ENCODE measurements at places on chromosomes 3 and 15.

- DNase-seq: no peak
These were observed 238.7 kb upstream of the P2RY1 start for GRCh38 chr3:152595975-152596821.

DNA sequence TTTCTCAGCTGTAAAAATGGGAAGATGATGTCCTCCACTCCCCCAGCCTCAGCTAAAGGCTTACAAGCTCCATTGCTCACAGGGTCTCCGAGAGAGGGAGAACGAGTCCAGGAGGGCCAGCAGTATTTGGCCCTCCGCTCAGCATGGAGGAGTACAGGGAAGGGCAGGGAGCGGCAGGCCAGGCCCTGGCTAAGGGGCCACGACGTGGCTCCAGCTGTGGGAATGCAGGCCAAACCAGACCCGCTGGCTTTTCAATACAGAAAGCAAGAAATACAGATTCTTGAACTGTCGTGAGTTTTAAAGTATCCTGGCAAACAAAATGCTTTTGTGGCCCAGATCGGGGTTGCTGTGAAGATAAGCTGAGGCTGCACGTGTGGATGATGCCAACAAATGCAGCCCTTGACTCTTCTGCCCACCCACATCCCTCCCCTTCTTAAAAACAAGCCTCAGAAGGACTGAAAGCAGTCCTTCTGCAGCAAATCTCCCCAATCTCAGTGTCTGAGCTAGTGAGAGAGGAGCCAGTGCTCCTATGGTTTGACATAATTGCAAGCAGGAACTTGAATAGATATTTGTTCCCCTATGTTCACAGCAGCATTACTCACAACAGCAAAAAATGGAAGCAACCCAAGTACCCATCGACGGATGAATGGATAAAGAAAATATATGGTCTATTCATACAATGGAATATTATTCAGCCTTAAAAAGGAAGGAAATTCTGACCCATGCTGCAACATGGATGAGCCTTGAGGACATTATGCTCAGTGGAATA lies 18.5 kb upstream of the FBLN2 start:
- no peak for DNase-seq

GRCh38 chr3:124078953-124079911 lies 87.3 kb upstream of the ROPN1 start:
- no peak for DNase-seq

- DNase-seq: no peak
These were observed 59.5 kb upstream of the DCLK3 start for GRCh38 chr3:36823806-36824205.

DNA sequence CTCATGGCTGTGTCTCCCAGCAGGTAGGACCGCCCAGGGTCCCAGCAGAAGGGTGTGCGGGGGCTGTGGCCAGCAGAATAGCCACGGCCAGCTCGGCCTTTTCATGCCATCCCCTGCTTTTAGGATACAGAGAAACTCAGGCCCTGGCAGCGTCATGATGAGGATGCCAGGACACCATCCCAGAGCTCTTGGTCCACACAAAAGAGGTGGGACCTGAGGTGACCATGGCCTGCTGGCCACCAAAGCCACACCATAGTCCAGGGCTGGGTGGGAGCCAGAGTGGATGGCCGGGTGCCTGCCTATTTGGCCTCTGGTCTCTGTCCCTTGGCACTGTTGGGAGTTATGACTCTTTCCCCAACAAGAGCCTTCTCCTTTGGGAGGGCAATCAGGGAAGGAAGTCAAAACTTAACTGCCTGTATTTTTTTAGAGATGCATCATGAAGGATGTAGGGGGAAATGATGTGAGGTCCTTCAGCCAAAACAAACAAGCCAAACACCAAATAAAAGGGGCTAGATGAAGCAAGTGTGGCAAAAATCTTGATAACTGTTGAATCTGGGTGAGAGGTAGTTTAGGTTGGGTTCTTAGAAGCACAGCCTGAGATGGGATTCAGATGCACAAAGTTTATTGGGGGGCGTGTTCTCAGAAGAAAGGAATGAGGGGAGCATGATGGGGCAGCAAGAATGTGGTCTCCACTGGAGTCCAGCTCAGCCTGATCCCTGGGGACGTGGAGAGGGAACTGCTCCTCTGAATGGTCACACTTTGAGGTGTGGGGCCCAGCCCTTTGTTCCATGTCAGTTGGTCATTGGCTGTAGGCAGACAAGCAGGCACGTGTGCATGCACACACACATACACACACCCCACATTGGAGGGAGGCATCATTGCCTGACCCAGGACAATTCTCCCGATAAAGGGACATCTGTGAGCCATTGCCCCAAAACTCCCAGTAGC lies 33.2 kb downstream of the SMAD6 start:
- no peak for DNase-seq

DNA sequence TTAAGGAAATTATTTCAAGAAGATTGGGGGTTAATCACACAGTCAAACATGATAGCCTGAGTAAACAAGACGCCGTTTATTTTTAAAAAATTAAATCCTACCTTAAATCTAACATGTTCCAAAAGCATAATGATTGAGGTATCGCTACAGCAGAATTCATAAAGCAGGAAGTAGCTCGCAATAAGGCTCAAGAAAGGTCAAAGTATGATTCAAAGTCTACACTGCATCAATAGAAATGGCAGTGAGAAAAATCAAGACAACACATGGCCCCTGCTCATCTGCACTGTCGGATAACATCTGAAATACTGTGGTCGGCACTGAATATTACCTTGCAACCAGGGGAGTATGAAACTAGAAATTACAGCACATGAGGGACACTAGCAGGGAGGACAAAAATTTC lies 93.2 kb downstream of the SMARCC1 start:
- DNase-seq: no peak

DNA sequence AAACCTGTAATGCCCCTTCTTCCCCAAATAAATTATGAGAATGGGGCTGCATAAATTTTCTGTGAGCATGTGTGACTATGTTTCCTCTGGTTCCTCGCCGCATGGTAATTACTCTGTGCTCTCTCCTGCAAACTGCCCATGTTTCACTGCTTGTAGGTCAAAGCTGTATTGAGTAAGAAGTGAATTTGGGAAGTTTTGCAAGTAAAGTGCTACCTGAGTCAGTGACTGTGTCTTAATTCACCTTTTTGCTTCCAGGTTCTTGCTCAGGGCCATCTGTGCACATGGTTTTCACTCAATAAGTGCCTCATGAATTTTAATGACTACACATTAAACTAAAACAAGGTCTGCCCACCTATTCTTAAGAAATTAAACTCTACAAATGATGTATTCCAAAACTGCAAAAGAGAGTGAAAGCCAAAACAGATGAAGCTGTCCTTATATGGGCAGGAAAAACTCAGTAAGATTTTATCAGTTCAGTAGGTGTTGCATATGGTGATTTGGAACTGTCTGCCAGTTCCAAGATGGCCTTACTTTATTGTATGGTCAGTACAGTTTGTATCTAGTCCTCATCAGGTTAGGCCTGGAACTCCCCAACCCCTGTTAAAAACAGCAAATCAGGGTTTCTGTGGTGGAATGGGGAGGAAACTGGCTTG lies 100.0 kb downstream of the LPP start:
- DNase-seq: peak; percentile 29

DNA sequence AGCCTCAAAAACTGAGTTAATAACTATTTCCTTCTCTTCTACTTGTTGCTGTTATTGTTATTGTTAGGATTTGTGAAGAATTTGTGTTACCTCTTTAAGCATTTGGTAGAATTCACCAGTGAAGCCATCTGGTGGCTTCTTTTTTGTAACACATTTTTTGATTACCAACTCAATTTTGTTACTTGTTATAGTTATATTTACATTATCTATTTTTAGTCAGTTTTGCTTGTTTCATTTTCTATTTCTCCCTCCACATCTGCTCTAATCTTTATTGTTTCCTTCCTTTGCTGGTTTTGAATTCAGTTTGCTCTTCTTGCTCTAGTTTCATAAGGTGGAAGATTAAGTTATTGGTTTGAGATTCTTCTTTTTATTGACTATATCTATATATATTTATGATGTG lies 3.7 kb upstream of the SLC9C1 start:
- DNase-seq: no peak

GRCh38 chr3:157398598-157398997 lies 38.1 kb upstream of the PTX3 start:
- no peak for DNase-seq

- DNase-seq: no peak
These were observed 3.2 kb upstream of the SLC7A14 start for GRCh38 chr3:170589113-170589512.

- peak; percentile 83 for DNase-seq
These were observed at the start of gene OCA2 for GRCh38 chr15:28098766-28099554. Gene OCA2, minus strand, starts transcription at chr15:28099315. Its CDS starts 17,441 bp downstream, at chr15:28081874.

GRCh38 chr3:197350446-197350845 lies 52.0 kb upstream of the DLG1 start:
- no peak for DNase-seq

GRCh38 chr3:83457551-83457950 lies 1501.2 kb upstream of the CADM2 start:
- no peak for DNase-seq

- no peak for DNase-seq
These were observed 35.4 kb downstream of the AADACL2 start for GRCh38 chr3:151769175-151769574.

DNA sequence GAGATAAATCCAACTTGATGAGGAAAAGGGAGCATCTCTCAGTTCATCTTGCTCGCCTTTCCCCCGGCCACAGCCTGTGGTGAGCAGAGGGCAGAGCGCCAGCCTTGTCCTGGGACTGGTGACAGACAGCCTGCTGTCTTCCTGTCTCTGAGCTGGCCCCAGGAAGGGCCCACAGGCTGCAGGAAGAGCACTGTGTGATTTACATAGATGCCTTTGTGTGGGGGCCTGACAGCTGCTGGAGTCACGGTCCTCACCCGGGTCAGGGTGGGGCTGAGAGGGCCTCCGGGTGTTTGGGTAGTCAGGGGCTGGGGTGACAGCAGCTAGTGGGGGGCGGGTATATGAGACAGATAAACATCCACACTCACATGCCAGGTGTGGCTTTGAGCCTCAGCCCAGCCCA lies 29.3 kb downstream of the PLA2G4D start:
- DNase-seq: peak; percentile 20

DNA sequence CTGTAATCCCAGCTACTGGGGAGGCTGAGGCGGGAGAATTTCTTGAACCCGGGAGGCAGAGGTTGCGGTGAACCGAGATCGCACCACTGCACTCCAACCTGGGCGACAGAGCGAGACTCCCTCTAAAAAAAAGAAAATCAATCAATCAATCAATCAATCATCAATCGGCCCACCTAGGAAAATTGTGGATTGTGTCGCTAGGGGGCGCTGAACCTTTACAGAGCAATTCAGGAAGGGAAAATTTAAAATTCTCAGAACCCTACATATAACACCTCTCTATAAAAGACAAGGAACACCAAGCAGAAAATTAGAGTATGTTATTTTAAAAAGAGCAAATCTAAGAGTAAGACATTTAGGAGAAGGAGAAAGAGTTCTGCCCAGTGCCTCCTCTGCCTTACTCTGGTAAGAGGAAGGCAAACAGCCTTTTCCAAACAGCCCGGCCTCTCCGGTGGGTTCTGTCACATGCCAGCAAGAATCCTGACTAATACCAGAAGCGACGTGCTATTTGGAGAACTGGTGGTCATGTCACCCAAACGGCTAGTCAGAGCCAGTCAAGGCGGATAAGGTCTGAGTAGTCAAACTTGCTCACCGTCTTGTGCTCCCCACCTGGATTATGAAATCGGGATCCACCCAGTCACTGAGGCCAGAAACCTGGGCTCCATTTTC lies 22.3 kb upstream of the SMCO1 start:
- DNase-seq: peak; percentile 86

- DNase-seq: no peak
These were observed 62.4 kb upstream of the P3H2 start for GRCh38 chr3:190183121-190183520.

DNA sequence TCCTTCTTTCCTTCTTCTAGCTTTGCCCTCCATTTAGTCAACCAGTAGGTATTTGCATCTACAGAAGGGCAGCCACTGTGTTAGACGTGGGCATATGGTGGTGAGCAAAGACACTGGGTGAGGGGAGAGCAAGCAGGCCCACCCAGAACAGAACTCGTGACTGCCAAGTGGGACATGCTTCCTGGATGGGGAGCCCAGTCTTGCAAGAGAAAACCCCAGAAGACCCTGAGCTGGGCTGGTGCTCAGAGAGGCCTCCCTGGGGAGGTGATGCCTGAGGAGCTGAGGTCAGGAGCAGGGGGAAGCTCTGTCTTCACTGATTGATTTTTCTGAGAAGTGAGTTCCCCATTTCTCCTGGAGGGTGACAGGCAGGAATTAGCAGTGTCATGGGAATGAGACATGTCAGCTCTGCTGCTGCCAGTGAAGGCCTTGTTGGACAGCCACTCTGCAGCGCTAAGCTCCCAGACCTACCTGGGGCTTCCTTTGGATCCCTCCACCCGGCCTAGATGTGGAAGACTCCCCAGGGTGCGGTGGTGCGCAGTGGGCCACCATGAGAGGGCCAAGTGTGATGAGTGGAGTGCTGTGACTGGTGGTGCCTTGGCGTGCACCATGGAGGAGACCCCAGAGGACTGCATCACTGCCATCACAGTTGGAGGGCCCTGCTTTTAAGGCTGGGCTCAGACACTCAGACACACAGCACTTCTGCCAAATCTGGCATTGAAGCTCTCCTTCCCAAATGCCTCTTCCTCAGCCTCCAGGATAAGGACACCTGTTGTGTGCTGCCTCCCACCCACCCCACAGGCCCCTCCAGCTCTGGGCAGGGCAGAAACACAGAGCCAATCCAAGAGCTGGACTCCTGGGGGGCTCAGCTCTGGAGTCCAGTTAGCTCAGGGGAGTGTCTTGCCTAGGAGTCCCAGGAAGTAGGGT lies 40.0 kb upstream of the TOPBP1 start:
- DNase-seq: no peak

GRCh38 chr3:196932600-196932999 lies 9.7 kb downstream of the NCBP2 start:
- no peak for DNase-seq

DNA sequence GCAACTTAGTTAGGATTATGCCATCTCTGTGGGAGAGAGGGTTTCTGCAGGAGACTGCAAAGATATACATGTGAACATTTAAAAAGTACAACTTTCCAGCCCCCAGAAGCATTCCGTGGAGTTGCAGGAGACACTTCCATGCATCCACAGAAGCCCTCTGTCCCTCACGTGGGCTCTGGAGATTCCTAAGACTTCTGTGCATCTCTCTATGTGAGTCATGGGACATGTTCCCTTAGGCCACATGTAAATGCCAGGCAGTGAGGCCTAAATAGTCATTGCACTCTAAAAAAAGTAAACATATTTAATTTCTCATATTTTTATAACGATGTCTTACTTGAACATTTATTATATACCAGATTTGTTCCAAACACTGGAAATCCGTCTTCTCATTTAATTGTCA lies 126.5 kb upstream of the ROPN1 start:
- no peak for DNase-seq

DNA sequence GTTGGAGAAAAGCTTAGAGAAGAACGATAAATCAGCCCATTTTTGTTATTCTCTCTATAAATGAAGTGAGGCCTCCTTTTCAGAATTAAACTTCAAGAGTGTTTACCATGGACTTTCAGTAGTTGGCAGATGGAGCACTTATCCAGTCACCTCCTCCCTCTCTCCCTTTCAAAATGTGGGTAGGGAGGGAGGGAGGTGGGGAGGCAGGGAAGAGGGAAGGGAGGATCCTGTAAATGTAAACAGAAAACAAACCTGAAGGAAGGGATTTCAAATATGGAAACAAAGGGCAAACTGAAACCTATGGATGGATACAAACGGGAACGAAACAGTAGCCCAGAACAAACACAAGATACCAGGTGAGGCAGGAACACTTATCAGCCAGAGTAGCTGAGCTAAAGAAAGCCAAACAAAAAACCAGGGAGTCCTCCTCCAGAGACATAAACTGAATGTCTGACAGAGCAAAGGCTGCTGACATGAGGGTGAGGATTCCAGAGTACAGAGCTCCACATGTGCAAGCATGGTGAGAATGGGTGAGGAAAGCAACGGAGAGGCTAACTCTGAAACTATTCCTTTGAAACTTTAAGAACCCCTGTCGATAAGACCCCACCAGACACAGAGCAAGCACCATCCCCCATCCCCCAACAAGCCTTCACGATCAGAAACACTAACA lies 41.0 kb upstream of the GP5 start:
- no peak for DNase-seq

All from stimulated activated CD8-positive, alpha-beta memory T cell treated with anti-CD3 and anti-CD28 coated beads, Interleukin-4, amount 100 ng/mL, for 48 hours (primary cell).